Stimulated activated CD4-positive, alpha-beta T cell treated with anti-CD3 and anti-CD28 coated beads, Interleukin-4, amount 100 ng/mL, for 48 hours (primary cell): ENCODE measurements at places on chromosomes 4 and X.

DNA sequence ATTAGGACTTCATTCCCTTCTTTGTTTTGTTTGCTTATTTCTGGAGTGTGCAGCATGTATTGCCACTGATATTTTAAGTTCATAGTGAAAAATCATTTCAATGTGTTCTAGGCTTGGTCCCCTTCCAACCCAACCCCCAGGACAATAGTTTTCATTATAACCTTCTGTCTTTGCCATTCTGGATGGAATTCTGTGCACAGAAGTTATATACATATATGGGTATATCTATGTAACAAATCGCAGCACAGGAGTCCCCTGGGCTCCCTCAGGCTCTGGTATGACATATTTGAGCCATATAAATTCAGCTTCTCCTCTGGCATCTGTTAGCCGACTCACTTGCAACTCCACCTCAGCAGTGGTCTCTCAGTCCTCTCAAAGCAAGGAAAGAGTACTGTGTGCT lies at the start of gene TNMD:
TSS of gene TNMD (plus strand) at position 326 of the 400 bp plus-strand sequence. CDS start 83 bp downstream, outside the sequence.
- DNase-seq, result no peak

DNA sequence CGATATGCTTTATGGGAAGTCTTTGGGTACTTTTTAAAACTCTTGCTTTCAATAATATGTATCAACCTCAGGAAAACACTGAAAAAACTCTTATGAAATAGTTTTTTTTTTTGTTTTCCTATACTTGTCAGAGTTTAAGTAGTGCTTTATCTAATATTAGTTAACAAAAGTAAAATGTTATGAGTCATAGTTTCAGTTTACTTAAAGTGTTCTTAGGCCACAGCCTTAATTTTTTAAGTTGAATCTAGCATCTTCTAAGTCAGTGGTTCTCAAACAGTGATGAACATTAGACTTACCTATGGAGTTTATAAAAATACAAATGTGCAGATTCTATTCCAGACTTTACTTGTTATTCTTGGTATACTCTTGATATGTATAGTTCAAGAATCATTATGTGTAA lies 26.3 kb upstream of the ADGRL3 start:
- DNase-seq, result no peak

GRCh38 chr4:13196721-13197120 lies 287.4 kb downstream of the RAB28 start:
- DNase-seq, result no peak

GRCh38 chr4:40662962-40663604 lies 33.4 kb upstream of the RBM47 start:
- peak; percentile 56 for DNase-seq

GRCh38 chrX:16687514-16687913 lies 25.0 kb downstream of the CTPS2 start:
- DNase-seq, result no peak
